ENCODE measurements at places on chromosomes 1 and 21.

- DNase-seq = no peak
Measured at GRCh38 chr1:56400526-56400925, 178.8 kb downstream of the PLPP3 start.

DNA sequence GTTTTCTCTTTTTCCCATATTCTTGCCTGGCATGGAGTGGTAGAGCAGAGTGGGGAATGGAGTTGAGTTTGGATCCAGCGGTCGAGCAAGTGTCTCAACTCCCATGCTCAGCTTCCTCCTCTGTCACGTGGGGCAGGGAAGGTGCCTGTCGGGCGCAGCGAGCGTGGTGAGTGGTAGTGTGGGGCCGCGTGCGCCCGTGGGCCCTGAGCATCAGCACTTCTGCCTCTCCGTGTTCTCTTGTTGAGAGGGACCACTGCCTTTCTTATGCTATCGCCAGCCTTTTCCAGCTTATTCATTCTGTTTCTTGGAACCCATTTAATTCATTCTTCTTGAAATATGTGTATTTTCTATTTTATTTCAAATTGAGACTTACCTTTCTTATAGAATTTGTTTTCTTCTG, 65.1 kb downstream of the ADARB1 start:
- DNase-seq = no peak

GRCh38 chr1:179230251-179230650, 774 bp upstream of the ABL2 start:
- DNase-seq = no peak

- DNase-seq = no peak
Measured at GRCh38 chr1:167052389-167052788, 37.8 kb downstream of the GPA33 start.

- no peak for DNase-seq
Measured at GRCh38 chr1:209190591-209191261, 392.8 kb upstream of the CAMK1G start.

- DNase-seq = no peak
Measured at GRCh38 chr1:88768816-88769215, 84.7 kb downstream of the PKN2 start.

GRCh38 chr1:181662606-181663005, 179.3 kb downstream of the CACNA1E start:
- DNase-seq = no peak

GRCh38 chr1:3618531-3618880, 6.3 kb upstream of the TPRG1L start:
- no peak for DNase-seq

DNA sequence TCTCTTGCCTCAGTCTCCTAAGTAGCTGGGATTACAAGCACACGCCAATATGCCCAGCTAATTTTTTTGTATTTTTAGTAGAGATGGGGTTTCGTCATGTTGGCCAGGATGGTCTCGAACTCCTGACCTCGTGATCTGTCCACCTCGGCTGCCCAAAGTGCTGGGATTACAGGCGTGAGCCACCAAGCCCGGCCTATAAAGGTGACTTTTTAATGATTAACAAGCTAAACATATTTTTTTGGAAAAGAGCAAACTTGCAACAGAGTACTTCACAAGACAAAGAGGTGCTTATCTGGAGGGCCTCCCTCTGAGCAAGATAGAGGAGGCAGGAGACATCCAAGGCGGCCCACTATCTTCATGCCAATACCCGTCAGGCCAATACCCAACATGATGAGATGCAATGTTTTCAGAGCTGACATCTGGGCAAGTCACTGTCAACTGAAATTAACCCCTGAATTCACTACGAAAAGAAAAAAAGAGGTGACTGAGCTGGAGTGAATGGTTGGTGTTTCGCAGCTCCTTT, 10.5 kb downstream of the BCAR3 start:
- no peak for DNase-seq

DNA sequence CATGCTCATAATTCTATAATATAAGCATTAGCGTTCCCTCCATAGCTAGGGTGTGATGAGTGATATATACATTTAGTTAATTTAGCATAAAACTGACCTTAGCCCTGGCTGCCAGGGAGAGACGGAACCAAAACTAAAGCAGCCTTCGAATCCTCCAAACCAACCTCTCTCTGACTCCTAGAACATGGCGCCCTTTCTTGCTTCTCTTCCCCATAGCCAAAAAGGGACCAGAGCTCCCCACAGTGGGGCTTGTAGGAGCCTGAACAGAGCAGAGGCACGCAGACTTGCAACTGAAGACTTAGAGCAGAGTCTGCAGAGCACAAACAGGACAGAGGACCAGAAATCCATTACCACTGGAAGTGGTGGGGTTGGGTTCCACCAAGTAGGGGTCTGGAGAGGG, 17.7 kb downstream of the IRF2BP2 start:
- no peak for DNase-seq

DNA sequence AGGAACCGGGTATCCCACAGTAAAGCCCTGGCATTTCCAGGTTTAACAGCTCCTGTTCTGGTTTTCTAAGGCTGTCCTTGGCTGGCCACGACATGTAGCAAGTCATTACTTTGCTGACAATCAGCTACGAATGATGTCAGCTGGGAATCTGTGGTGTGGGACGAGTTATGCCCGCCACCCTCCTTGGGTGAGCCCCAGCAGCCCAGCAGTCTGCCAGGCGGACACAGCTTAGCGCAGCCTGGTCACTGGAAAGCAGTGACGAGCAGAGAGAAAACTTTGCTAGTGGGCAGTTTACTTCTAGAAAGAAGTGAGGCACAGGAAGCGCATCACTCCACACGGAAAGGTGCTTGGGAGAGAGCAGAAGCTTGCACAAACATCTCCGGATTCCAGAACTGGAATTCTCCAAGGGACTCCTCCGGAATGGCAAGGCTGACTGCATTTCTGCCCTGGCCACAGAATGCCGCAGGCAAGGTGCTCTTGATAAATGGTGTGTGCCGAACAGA, 15.5 kb upstream of the ZNF436 start:
- DNase-seq = no peak

GRCh38 chr1:78471890-78472620, 18.7 kb upstream of the PTGFR start:
- no peak for DNase-seq

GRCh38 chr1:19057182-19057779, 100.8 kb upstream of the IFFO2 start:
- DNase-seq = no peak

- DNase-seq = no peak
Measured at GRCh38 chr1:182426442-182427430, 23.2 kb upstream of the RGSL1 start.

- DNase-seq = no peak
Measured at GRCh38 chr21:36384885-36385232, 333 bp upstream of the CHAF1B start.

DNA sequence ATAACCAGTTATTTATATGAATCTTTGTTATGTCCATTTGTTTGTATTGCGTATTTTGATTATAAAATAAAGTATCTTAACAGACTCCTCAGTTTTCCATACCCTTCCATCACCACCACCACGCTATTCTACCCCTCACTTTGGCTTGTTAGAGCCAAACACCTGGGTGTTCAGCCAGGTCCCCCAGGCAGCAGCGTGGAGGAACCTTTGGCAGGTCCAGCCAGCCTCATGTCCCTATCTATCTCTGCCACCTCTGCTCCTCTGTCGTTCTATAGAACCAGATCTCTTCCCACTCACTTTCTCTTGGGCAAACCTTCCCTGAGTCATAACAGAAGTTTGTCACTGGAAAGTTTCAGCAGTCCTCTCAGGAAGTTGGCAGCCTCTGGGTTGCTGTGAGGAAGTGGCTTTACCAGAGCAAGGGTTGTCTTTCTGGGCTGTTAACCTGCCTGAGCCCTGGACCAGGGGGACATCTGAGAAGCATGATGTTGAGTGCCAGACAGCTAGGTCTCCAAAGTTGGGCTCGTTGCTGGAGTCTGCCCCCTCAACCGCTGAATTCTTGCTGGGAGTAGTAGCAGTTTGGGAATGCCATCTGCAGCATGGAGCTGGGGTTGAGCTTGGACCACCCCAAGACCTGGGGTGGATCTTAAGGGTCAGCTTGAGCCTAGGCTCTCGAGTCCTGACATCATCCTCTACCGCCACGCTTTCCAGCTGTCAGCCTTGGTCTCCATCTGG, 996 bp upstream of the SH3BGRL3 start:
- no peak for DNase-seq

DNA sequence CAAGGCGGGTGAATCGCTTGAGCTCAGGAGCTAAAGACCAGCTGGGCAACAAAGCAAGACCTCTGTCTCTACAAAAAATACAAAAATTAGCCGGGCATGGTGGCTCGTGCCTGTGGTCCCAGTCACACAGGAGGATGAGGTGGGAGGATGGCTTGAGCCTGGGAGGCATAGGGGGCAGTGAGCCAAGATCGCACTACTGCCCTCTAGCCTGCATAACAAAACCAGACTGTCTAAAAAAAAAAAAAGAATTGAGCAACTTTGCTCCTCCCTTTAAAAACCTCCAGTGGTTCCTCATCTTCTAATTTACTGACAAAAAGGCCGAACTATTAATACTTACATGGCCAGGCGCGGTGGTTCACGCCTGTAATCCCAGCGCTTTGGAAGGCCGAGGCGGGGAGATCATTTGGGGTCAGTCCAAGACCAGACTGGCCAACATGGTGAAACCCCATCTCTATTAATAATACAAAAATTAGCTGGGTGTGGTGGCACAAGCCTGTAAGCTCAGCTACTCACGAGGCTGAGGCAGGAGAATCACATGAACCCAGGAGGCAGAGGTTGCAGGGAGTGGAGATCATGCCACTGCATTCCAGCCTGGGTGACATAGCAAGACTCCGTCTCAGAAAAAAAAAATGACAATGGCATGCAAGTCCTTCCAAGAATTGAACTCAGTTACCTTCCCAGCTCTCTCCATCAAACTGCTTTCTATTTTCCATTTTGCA, 4.4 kb downstream of the ACBD3 start:
- DNase-seq = no peak

- DNase-seq = no peak
Measured at GRCh38 chr1:48223366-48224240, 1.1 kb downstream of the SLC5A9 start.

- DNase-seq = no peak
Measured at GRCh38 chr1:22340873-22341272, 110.8 kb upstream of the ZBTB40 start.

DNA sequence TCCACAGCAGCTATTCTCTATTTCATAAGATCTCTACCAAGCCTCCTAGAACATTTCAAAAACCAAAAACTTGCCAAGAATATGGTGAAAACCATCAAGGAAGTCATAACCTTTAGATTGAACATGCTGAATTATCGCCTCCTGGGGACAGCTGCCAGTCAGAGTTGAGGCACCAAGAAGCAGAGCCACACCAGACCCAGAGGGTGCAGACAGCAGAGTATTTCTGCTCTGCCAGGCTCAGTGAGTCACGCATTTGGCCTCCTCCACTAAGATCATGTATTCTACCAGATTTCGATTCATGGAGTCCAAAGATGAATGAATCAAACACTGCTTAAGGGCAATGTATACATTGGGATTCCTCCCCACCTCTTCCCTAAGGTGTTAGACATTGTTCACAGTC, 2.1 kb downstream of the F3 start:
- DNase-seq = no peak

- no peak for DNase-seq
Measured at GRCh38 chr1:174191349-174191862, 32.1 kb downstream of the RABGAP1L start.

- DNase-seq = no peak
Measured at GRCh38 chr1:232904566-232904965, 45.8 kb upstream of the NTPCR start.

GRCh38 chr1:170533298-170533697, 1.3 kb downstream of the GORAB start:
- no peak for DNase-seq

DNA sequence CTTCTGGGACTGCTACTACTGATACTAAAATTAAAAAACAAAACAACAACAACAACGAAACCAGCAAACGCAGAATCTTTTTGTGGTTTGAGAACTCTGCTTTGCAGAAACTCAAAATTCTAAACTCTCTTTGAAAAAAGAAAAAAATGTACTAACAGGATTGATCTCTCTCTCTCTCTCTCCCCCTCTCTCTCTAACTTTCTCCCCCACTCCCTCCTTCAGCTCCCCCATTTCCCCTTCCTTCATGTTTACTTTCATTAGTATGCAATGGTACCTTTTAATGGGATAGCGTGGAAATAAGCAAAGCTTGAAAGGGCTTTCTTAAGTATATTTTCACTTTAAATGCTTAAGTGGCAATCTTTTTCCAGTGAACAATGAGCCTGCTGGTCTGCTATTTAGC, 562.6 kb upstream of the ADGRL2 start:
- DNase-seq = no peak

DNA sequence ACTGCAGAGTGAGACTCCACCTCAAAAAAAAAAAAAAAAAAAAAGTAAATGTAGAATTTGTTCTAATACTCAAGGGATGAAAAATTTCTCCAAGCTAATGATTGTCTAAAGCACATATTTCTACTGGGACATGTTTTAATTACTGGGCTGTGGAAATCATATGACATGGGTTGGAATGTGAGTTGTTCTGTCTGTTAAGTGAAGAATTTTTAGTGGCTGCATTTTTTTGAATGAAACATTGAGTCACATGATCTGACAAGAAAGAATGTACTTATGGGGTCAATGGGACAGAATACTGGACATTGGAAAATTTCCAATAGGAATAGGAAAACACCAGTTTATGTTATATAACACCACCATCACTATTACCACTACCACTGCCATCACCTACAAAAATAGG, 123.8 kb upstream of the IVNS1ABP start:
- no peak for DNase-seq

DNA sequence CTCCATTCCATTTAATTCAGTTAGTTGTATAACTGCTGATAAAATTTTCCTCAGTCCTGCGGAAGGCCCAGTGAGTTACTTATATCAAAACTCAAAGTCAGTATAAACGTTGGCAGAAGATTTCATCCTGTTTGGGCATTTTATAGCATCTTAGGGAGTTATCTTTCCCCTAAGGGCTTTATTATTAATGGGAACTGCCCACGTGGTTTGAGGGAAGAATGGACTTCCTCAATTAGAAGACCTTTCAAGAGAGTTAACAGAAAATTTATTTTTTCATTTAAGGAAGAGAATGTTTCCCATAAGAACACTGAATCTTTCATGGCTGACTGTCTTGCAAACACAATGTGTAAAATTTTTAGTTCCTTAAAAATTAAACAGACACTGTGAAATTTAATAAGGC, 400.1 kb downstream of the NEGR1 start:
- no peak for DNase-seq

DNA sequence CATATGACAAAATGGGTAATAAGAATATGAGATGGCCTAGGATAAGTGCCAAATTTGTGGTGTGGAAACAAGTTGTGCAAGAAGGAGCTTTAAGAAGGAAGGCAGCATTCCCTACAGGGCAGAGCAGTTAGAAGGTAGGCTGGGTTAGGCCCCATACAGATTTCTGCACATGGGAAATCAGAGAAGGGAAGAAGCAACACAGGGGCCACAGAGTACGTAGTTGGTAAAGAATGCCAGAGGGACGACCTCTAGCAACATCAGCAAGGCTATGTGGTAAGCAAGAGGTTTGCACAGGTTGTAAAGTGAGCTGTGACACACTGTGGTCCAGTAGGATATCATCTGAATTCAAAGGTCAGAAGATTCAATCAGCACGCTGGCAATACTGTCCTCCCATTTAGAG, 765.6 kb upstream of the B3GALT2 start:
- no peak for DNase-seq
